ENCODE measurements at places on chromosomes 13 and 19.

GRCh38 chr19:15235781-15236180 is 3.5 kb upstream of the EPHX3 start:
- no peak for DNase-seq

GRCh38 chr13:20901668-20902437 is 693 bp downstream of the XPO4 start:
- DNase-seq: no peak

- no peak for DNase-seq
These were observed 50.6 kb downstream of the DPF1 start for GRCh38 chr19:38173291-38174041.

DNA sequence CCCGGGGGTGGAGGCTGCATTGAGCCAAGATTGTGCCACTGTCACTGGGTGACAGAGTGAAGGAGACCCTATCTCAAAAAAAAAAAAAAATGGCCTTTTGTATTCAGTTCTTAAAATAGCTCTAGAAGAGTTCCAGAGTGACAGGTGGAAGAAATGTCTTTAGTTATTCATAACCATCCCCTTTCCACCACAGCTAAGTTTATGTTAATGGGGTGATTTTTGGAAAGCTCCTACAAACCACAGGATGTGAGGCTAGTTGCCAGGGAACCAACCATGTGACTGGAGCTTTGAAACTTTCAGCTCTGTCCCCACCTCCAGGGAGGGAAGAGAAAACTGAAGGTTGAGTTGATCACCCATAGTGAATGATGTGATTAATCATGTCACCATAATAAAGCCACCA is 6.9 kb downstream of the ZNF490 start:
- no peak for DNase-seq

- no peak for DNase-seq
These were observed 49.5 kb downstream of the C13orf46 start for GRCh38 chr13:113924184-113924901.

- no peak for DNase-seq
These were observed 17.0 kb downstream of the EPS8L1 start for GRCh38 chr19:55092423-55093318.

Measured in HS-27A (cell line).